Nucleus accumbens (tissue), 56 donors: ENCODE measurements at places on chromosomes 1 and 21.

GRCh38 chr21:36626791-36627190 is 72.1 kb upstream of the SIM2 start:
- DNase-seq = no peak

DNA sequence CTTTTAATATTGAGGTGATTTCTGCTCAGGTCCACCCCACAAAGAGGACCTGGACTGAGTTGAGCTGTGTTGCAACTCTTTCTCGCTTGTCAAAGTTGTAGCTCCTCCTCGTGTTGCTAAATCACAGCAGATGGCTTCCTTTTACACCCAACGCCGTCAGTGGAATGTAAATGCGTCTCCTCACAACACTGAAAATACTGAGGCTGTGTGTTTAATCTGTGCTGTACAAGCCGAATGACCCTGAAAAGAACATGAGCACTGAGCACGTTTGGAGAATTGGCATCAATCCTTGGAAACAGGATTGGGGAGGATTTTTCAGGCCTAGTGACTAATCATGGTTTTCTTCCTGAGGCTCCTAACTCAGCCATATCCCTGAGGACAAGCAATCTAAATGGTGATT is 196.0 kb downstream of the CRB1 start:
- DNase-seq = no peak

DNA sequence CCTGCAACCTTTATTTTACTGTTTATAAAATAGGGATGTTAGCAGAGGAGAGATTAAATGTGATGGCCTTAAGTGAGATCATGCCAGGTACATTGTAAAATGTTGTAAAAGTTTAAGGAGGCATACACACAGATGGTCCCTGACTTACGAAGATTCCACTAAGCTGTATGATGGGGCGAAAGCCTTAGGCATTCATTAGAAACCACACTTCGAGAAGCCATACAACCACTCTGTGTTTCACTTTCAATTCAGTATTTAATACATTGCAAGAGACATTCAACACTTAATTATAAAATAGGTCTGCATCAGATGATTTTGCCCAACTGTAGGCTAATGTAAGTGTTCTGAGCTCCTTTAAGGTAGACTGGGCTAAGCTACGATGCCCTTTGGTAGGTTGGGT is 3.7 kb downstream of the SMPDL3B start:
- DNase-seq = no peak

GRCh38 chr21:28916150-28916893 is 76.4 kb downstream of the LTN1 start:
- DNase-seq = no peak

GRCh38 chr1:208205216-208206013 is 38.8 kb downstream of the PLXNA2 start:
- DNase-seq = no peak

DNA sequence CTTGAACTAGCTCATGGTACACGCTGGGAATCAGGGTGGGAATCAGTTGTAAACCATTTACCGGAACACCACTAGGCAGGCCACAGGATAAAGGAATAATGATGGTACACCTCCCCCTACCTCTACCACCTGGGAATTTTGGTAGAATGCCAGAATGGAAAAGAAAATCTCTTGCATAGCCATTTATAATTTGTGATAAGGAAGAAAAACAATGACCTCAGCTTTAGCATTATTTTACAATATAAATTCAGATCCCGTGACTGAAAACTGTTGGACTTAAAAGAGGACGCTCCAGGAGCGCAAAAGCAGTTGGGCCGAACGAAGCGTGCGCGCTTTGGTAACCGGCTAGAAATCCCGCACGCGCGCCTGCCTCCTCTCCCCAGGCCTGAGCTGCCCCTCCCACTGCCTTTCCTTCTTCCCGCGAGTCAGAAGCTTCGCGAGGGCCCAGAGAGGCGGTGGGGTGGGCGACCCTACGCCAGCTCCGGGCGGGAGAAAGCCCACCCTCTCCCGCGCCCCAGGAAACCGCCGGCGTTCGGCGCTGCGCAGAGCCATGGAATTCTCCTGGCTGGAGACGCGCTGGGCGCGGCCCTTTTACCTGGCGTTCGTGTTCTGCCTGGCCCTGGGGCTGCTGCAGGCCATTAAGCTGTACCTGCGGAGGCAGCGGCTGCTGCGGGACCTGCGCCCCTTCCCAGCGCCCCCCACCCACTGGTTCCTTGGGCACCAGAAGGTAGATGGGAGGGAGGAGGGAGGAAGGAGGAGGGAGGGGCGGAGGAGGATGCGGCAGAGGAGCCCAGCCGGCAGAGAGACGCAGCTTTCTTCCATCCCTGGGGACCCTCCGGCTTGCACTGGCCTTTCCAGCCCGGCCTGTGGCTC is at the start of gene CYP4X1:
CYP4X1 (plus strand) TSS at position 402 of the 873 bp plus-strand sequence; CDS start at position 551, 149 bp downstream.
- peak; percentile 41 for DNase-seq

GRCh38 chr1:230248889-230249270 is 177.3 kb downstream of the PGBD5 start:
- no peak for DNase-seq

DNA sequence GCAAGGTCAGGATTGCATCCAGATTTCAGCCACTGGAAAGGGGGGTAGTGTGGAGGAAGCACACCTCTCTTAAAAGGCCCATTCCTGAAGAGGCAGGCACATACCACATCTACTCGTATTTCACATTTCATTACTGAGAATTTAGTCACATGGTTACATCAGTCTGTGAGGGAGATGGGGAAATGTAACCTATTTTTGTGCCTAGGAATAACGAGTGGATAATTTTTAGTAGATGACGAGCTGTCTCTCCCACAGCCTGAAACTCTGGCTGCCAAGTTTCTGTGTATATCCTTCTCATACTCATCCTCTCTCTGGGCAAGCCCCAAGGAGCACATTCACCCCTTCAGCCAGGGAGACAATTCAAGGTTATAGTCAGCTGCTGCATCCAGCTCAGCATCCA is 10.3 kb upstream of the C21orf91 start:
- no peak for DNase-seq

DNA sequence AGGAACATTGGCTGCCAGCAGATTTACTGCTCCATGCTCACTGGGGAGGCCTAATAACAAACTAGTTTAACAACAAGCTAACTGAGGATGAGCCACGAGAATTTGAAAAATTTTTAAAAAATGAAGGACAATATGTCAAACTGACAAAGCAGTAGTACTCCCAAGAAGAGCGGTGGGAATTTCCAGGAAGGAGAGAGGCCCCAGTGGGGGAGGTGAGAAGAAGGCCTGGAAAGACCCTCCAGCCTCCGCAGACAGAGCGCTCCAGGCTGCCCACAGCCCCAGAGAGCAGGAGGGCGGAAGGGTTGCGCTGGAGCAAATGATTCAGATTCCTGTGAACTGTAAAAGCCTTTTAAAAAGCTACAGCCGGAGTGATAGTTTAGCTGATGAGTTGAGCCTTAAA is 78.5 kb downstream of the SIPA1L2 start:
- no peak for DNase-seq

DNA sequence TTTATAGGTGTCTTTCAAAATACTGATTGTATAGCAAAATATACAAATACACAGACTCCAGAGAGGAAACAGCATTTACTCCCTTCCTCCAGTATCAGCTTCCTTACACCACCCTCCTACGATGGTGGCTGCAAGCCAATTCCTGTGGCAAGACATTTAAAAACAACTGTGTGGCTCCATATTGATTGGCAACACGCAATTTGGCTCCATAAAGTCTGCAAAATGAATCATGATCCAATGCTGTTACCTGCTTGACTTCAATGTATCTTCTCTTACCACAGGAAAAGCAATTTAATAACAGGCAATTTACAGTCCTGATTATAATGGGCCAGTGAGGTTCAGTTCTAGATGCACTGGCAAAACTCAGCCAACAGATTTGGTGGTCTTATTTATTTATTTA is 19.7 kb upstream of the ATP6V1G3 start:
- no peak for DNase-seq

DNA sequence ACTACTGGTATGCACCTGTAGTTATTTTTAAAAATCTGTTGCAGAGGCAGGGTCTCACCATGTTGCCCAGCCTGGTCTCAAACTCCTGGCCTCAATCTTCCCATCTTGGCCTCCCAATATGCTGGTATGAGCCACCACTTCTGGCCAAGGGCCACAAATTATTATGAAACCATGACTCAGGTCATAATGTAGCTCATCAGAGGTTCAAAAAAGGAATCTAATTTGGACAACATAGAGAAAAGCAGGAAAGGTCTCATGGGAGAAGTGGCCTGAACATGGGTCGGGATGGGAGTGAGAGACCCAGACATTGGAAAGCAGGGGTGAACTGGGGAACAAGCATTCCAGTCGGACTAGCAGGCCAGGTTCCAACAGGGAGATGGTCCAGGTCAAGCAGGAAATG is 45.2 kb upstream of the C1orf198 start:
- DNase-seq = no peak

DNA sequence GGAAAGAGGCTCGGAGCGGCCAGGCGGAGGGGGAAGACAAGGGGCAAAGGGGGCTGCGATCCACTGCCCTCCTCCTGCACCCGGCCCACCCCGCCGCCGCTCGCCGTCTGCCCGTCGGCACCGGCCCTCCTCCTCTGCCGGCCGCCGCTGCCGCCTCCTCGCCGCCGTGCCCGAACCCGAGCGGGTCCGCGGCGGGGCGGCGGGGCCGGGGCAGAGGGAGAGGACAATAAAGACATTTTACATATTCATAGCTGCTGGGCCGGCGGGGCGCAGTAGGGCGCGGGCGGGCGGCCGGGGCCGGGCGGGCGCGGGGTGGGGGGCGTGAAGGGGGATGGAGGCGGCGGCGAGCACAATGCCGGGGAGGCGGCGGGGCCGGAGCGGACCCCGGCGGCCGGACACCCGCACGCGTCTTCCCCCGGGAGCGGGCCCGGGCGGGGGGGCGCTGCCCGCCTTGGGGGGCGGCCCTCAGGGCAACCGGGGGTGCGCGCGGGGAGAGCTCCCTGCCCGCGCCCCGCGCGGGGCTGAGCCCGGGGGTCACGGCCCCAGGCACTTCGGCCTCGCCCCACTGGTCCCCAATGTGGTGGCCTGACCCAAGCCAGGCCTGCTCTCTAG is 546 bp downstream of the POU2F1 start:
- no peak for DNase-seq

GRCh38 chr21:14687268-14687625 is 141.1 kb upstream of the SAMSN1 start:
- no peak for DNase-seq

DNA sequence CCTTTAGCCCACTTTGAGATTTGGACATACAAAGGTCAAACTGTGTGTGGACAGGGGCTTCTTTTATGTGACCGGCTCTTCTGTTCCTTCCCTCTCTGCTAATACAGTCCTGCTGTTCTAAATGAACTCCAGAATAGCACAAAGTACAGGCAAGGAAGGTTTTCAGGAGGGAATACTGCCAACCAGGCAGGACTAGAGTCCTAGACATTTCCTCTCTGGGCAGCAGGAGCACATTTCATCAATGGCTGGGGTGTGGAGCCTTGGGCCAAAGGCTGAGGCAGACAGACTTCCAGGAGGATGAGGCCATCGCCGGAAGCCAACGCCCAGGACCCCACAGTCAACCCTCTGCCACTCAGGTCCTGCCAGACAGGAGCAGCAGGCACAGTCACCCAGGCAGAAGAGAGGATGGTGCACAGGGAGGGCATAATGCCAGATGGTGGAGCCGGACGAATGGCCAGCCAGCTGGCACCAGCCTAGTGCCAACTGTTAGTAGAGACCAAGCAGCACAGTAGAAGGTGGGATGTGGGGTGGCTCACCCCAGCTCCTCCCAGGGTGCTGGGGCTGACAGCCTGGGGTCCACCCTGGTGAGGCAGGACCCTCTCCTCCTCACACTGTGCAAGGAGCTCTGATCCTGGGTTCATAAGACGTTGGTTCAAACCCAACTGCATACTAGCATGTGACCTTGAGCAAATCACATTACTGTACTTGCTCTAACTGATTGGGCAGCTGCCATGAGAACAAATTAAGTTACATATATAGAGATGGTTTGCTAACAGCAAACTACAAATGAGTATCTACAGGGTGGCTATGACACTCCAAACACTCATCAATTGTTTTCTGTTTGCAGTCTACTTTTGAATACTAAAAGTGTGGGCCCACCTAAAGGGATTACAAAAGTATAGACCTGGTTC is 410.7 kb downstream of the SIPA1L2 start:
- DNase-seq = no peak

DNA sequence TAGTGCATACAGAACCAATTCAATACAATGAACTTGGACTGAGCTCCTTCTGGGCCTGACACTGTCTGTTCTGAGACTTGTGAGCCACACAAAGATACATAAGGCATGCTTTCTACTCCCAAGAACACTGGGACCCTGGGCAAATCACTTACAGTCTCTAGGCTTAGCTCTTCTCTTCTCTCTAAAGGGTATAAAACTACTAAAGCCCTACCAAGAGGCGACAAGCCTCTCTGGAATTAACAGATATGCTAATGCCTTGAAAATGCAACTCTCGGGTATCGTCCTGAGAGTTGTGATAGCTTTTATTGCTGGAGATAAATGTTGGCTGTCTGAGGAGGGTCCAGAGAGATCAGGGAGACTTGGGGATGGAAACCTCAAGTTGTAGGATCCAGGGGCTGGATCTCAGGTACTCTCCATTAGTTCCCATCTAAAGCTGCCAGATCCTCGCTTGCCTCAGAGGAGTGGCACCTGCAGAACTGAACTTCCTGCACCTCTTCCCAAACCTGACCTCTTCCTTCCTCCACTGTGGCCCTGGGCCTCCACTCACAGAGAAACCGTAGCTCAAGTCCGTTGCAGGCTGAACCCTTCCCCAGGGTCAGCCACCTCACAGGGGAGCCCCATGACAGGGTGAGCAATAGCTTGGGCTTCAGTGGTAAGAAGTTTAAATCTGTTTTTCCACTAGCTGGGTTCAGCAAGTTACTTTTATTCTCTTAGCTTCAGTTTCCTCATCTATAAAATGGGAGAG is 11.5 kb upstream of the CFAP45 start:
- no peak for DNase-seq

DNA sequence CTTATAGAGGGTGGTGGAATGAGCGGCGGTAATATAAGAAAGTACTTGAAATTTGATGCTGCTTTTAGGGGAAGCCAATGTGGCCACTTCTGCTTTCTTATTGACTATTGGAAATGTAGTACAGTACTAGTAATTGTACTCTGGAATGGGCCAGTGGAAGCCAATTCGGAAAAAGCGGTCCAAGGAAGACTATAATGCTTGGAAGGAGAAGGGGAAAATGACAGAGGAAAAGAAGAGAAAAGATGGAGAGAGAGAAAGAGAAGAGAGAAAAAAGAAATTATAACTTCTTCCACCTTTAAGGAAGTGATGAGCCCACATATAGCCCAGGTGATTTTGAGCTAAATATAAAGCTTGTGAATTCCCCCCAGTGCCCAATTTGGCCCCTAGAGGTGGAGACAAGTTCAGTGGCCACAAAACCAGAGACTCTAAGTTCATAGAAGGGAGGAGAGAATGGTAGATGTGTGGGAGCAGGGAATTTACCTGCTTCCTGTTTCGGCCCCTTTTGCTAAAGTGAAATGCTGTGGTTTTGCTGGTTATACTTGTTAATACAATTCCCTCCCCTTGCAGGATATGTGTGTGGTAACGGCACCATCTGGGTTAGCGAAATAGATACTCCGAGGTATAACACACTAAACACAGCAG is 35.7 kb upstream of the DUSP10 start:
- no peak for DNase-seq

- no peak for DNase-seq
These were observed 4.5 kb upstream of the COP1 start for GRCh38 chr1:176211396-176212165.
